ENCODE measurements at places on chromosomes 7 and 10.

DNA sequence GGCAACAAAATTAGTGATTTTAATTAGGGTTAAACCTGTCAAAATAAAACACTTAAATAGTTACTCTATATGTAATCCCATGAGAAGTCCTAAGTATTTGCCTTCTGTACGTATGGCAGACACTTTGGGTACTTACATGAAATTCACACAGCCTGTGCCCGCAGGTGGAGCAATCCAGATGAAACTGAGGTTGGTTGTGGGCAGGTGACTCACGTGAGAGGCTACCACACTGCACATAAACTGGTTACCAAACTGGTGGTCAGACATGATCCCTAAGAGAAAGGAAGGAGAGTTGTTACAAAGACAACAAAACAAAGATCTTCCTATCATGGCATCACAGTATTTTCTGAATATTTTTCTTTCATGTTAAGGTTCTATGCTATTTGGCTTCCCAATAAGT, 156.1 kb downstream of the RELN start:
- DNase-seq: no peak

DNA sequence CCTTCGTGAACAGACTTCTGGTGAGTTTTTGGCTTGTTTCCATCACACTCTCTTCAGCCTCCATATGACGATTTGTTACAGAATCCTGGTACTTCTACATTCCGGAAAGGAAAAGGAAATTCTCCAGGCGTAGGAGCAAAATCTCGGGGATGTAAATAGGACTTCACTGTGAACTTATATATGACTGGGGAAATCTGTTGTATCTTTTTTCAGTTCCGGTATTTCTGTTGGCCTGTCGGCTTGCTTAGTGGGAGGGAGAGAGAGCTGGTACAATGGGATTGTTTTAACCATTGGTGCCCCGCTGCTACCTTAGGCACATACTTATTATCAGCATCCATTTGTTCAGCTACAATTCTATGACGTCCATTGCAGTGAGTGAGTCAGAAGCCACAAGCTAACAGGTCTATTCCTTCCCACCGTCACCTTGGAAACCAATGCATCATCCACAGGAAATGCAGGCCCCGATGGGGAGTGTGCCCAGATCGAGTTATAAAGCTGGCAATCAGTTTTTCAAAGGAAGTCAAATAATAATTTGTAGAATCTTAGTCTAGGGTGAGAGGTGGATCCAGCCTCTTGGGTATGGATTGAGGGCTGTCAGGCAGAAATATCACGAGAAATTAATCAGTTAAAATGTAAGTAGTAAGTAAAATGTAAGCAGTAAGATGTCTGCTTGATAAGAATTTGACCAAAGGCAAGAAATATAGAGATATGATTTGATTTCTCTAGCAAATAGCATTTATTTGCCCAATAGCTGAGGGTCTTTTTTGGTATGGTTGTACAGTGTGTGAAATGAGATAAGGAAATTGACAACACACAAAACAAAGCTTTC, 92.0 kb upstream of the MKLN1 start:
- DNase-seq: peak; percentile 91

DNA sequence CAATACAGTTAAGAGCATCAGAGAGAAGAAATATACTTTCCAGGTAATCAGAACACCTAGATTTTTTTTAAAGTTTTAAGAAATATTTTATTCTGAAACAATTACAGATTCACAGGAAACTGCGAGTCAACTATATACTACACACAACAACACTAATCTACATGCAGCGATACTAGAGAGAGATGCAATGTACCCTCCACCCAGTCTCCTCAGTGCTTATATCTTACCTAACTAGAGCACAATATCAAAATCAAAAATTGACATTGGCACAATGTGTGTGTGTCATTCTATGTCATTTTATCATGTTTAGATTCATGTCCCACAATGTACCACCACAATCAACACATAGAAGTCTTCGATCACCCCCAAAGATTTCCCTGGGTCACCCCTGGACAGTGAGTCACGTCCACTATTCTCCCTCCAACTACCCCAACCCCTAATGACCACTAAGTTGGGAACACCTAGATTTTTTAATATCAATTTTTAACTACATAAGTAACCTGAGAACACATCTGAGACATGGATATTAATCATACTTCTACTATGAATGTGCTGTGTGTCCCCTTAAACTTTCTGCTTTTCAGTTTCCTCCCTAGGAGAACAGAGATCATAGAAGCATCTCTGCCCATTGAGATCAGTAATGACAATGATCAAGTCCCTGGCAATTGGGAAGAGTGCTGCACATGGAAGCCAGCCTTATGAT, 86.5 kb downstream of the GSAP start:
- no peak for DNase-seq

DNA sequence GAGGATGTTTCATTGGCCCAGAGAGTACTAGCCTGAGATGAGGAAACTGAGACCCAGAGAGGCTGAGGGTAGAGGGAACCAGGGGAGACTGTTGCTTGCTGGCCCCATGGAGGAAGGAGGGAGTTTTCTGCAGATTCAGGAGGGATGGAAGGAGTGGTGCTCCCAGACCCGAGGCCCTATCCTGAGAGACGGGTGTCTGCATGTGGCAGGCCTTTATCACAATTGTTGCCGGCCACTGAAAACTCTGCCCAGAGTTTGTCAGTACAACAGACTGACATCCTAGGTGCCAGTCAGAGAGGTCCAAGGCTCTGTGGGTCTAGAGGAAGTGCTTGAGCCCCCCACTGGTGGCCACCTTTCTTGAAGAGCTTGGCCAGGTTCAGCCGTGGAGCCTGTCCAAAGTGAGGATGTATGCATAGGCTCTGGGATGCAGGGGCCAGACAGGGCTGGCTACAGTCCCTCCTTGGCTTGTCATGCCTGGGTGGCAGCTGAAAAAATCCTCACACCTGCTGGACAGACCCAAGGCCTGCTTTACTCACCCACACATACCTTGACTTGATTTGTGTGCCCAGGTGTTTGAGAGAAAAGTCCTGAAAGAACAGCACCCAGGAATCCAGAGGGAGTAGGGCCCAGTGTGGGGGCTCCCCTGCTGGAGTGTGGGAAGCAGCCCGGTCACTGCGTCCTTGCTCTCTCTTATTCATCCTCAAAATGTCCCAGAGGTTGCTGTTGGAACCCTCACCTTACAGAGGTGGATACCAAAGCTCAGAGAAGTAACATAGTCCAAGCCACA, 65.2 kb downstream of the CLRN3 start:
- DNase-seq: no peak

GRCh38 chr10:100970076-100970913, 991 bp downstream of the SEMA4G start:
- peak; percentile 24 for DNase-seq

GRCh38 chr7:25167262-25167843, 42.3 kb upstream of the CYCS start:
- DNase-seq: peak; percentile 5

GRCh38 chr7:22469371-22470143, 30.4 kb downstream of the STEAP1B start:
- DNase-seq: no peak

GRCh38 chr7:128104108-128104742, 73.0 kb upstream of the LRRC4 start:
- DNase-seq: peak; percentile 51

All from NCI-H69 (cell line).